Lower lobe of right lung (tissue), 2 donors: ENCODE measurements at places on chromosomes 6 and 20. TPM values are rescaled to one million over a fixed set of nuclear protein-coding genes. Genes with fewer than 3 reads are reported as not detected.

DNA sequence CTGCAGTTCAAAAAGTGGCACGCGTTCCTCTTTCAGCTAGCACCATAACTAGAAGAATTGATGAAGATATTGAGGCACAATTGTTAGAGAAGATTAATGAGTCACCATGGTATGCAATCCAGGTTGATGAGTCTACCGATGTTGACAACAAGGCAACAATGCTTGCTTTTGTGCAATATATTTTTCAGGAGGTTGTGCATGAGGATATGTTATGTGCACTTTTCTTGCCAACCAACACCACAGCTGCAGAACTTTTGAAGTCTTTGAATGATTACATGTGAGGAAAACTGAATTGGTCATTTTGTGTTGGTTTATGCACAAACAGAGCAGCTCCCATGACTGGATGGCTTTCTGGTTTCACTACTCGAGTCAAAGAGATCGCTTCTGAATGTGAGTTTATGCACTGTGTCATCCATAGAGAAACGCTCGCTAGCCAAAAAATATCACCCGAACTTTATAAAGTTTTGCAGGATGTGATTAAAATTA is 129.3 kb upstream of the SLC24A3 start:
- DNase-seq = no peak
- no peaks in the 10 kb centered on the region for H3K27me3 ChIP-seq
- H3K4me3 ChIP-seq = no peak overlapping the region
- no peaks in the 10 kb centered on the region for H3K36me3 ChIP-seq

DNA sequence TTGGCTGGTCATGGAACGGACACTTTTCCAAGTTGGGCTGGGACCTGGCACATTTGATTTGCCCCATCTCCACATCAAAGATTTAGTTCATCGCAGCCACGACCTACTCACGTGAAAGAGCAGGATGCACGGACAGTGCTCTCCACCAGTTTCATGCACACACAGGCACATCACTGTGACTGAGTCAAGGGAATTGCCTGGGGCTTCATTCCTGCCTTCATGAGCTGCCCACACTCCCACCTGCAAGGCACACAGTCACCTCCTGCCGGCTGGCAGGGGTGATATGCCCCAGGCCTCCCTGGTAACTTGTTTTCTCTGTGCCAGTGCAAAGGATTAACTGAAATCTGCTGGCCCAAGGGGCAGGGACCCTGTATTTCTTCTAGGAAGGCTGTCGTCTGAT is 23.3 kb upstream of the CST1 start:
- H3K4me3 ChIP-seq = no peak overlapping the region
- DNase-seq = no peak
- H3K27ac ChIP-seq = no peak overlapping the region
- H3K4me1 ChIP-seq = no peaks in the 10 kb centered on the region
- H3K27me3 ChIP-seq = no peaks in the 10 kb centered on the region

POM121L2 gene
- not detected for total RNA-seq

GGT7 gene
- 24.0 TPM for total RNA-seq

- H3K4me1 ChIP-seq = no peaks in the 10 kb centered on the region
- no peak overlapping the region for H3K4me3 ChIP-seq
- H3K36me3 ChIP-seq = no peaks in the 10 kb centered on the region
- H3K27me3 ChIP-seq = no peaks in the 10 kb centered on the region
Observed at GRCh38 chr20:18672834-18673233, 85.0 kb downstream of the DTD1 start.
